T-helper 1 cell treated with Interleukin-12 subunit alpha and Interleukin-12 subunit beta and Interleukin-4 antibody, amounts not matched to agents 30 ng/mL and 1 ng/mL, for 36 hours (primary cell): ENCODE measurements at places on chromosomes 2 and 18. TPM values are rescaled to one million over a fixed set of nuclear protein-coding genes. Genes with fewer than 3 reads are reported as not detected.

The TM4SF20 gene
- not detected in 2 replicates for total RNA-seq

The CBLN2 gene
- total RNA-seq = not detected in 2 replicates

The MPHOSPH10 gene
- total RNA-seq = 42.5 and 43.5 TPM in 2 replicates

The GPC1 gene
- 4.6 and 5.4 TPM in 2 replicates for total RNA-seq

The CAVIN2 gene
- not detected in 2 replicates for total RNA-seq

The ALK gene
- total RNA-seq = not detected in 2 replicates

The TWIST2 gene
- total RNA-seq = not detected in 2 replicates

The MARS2 gene
- total RNA-seq = 12.8 and 14.7 TPM in 2 replicates

The ANKRD30BL gene
- not detected in 2 replicates for total RNA-seq
